ENCODE measurements at places on chromosomes 5 and 9.

- no peak for DNase-seq
Observed at GRCh38 chr9:127693143-127693542, 13.6 kb upstream of the CFAP157 start.

- peak; percentile 19 for DNase-seq
Observed at GRCh38 chr9:86354011-86354817, at the start of gene TUT7. Gene TUT7, minus strand, starts transcription at chr9:86354410. Its CDS starts 1,211 bp downstream, at chr9:86353199.

GRCh38 chr5:147552897-147553296 lies 43.0 kb upstream of the DPYSL3 start:
- DNase-seq: no peak

GRCh38 chr5:124745007-124745927 lies 1.2 kb downstream of the ZNF608 start:
- DNase-seq: no peak

GRCh38 chr5:172658961-172659501 lies 18.0 kb downstream of the NEURL1B start:
- no peak for DNase-seq

GRCh38 chr5:102747386-102748166 lies 7.5 kb upstream of the PAM start:
- no peak for DNase-seq

- no peak for DNase-seq
Observed at GRCh38 chr9:93286252-93287188, 102.6 kb downstream of the WNK2 start.

DNA sequence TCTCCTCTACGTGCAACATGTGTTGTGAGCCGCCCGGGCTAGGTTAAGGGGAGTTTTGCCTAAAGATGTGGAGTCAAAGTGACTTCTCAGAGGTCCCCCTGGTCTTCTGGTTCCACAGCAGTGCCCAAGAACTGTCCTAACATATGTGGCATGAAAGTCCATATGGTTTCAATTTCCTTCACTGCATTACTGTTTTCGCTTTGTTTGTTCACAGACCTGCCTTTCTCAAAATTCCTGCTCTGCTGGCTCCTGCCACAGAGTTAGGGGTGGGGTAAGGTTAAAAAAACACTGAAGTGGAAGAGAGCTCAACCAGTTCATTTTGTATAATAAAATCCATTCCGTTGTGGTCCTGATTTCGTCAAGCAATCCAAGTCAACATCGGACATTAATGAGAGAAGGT lies 289.4 kb downstream of the DMAC1 start:
- DNase-seq: no peak

GRCh38 chr5:104659497-104659896 lies 1096.9 kb upstream of the NUDT12 start:
- DNase-seq: no peak

DNA sequence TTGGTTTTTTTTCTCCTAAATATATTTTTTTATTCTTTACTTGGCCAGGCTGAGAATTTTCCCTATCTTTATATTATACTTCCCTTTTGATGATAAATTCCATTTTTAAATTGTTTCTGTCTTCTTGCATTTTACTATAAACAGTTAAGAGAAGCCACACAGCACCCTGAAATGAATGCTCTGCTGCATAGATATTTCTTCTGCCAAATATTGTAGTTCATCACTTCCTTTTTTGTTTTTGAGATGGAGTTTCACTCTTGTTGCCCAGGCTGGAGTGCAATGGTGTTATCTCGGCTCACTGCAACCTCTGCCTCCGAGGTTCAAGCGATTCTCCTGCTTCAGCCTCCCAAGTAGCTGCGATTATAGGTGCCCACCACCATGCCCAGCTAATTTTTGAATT lies 8.5 kb upstream of the INIP start:
- DNase-seq: no peak

- DNase-seq: no peak
Observed at GRCh38 chr9:126933334-126933980, 18.9 kb downstream of the RALGPS1 start.

DNA sequence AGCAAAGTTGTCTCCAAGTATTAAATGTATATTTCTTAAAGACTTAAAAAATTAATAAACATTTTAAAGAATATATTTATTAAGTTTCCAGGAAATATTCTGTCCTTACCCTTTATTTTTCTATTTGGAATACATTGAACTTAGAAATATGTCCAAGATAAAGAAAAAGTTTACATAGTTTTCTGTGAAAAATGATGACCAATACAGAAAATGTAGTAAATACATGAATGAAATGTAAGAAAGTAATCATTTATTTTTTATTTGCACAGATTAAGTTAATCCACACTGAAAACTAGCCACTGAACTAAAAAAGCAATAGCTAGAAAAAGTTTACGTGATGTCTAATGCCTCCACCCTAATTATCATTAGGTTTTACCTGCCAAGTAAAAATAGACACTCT lies 273.2 kb downstream of the ARL15 start:
- no peak for DNase-seq

GRCh38 chr5:143781993-143782520 lies 29.9 kb upstream of the HMHB1 start:
- DNase-seq: no peak

DNA sequence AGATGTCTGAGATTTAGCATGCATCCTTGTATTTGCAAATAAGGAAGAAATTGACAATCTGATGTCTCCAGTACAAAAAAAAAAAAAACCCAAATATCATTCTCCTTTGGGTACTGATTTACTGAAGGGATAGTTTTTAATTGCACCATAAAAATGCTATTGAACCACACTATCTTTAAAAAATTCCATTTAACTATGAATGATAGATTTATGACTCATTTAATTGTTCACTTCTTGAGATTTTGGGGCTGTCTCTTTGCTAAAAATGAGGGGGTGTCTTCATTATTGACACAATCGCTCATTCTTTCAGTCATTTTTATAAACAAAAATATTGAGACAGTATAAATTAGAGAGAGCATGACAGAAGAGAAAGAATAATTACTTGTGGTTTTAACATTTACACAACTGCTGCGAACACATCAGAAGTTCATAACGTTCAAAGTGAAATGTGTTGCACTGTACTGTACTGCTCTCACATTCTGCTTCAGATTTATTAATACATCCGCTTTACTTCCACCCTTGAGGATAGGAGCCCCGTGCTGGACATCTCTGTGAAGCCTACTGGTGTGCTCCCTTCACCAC lies 142.3 kb downstream of the MEF2C start:
- DNase-seq: no peak

DNA sequence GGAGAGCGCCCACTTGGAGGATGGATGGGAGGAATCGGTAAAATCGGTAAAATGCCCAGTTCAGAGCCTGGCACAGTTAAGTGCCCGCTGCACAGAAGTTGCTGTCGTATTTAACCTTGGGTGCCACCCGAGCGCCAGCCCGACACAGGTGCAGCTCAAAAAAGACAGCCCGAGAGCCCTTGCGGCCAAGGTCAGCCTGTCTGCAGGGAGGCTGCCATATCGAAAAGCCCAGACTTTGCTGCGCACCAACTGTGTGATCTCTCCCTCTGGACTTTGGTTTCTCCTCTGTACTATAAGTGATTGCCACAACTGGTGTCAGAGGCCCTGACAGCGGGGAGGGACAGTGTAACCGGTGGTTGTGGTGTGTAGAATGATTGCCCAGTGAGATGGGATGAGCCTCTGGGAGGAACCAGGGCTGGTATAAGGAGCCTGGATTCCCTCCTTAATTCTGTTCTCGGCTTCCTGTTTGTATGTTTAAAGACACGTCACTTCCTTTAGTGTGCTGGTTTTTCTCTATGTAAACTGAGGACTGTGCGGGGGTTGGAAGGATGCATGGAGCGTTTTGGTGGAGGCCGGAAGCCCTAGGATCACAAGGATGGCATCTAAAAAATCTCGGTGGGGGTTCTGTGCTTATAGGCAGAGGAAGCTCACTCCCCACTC lies 792 bp downstream of the NTMT1 start:
- no peak for DNase-seq

GRCh38 chr9:134602547-134603362 lies 38.8 kb upstream of the COL5A1 start:
- DNase-seq: no peak

- DNase-seq: no peak
Observed at GRCh38 chr5:180795771-180796313, 6.8 kb downstream of the MGAT1 start.

DNA sequence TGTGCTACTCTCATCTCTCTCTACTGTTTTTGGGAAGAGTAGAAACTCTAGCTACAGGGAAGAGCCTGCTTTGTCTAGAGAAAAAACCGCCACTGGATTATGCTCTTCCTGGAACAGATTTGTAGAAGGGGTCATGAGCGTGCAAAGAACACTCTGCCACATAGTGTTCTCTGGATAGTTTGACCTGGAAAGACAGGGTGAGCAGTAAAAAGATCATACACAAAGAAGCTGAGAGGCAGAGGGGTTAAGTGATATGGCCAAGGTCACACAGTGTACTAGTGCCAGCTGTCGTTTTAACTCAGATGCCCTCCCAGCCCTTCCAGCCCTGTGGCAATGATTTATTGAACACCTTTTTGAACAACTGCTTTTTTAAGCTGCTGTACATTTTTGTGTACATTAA lies 182.2 kb downstream of the NNT start:
- no peak for DNase-seq

DNA sequence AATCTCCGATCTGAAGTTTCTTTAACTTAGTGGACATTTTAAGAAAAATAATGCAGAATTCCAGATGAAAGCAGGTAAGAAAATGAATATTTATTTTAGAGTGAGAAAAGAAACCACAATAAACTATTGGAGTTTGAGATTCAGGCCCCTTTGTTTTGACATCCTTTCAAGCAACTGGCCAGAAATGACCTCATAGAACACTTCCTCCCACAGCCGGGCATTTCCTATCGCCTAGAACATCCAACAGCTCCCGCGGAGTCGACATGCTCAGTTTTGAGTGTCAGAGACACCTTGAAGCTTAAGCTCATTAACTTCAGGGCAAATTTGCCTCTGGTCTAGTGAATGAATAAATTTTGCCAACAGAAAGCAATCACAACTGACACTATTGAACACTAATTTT lies 369.2 kb downstream of the TLE4 start:
- DNase-seq: no peak

- peak; percentile 92 for DNase-seq
Observed at GRCh38 chr5:141603923-141604717, 14.7 kb downstream of the DIAPH1 start.

DNA sequence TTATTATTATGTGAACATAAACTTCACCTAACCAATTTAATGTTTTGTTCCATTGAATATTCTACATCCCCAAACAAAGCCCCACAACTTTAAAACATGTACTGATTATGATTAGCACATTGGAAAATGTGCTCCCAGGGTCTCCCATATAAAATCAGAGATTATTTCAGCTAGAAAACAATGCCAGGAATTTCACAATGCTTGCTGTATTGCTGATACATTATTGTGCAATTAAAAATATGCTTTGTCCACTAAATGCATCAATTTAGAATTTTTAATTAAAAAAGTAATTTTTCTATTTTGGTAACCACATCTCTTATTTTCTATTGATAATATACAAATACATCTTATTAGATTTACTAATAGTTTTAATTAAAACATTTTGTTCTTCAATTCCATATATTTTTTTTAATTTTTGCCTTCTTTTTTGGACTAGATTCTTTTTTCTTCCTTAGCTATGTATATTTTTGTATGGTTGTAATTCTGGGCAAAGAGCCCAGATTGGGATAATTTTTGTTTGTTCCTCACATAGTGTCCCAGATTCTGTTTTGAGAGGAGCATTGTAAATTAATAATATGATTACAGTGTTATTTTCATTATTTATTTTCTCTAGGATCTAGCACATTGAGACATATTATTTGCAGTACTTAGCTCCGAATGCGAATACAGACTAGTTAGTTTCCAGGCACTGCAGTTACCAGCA lies 241.5 kb upstream of the CDH18 start:
- no peak for DNase-seq

- no peak for DNase-seq
Observed at GRCh38 chr5:7405277-7405676, 9.3 kb downstream of the ADCY2 start.

GRCh38 chr5:169335806-169336205 lies 34.9 kb upstream of the SLIT3 start:
- DNase-seq: no peak

DNA sequence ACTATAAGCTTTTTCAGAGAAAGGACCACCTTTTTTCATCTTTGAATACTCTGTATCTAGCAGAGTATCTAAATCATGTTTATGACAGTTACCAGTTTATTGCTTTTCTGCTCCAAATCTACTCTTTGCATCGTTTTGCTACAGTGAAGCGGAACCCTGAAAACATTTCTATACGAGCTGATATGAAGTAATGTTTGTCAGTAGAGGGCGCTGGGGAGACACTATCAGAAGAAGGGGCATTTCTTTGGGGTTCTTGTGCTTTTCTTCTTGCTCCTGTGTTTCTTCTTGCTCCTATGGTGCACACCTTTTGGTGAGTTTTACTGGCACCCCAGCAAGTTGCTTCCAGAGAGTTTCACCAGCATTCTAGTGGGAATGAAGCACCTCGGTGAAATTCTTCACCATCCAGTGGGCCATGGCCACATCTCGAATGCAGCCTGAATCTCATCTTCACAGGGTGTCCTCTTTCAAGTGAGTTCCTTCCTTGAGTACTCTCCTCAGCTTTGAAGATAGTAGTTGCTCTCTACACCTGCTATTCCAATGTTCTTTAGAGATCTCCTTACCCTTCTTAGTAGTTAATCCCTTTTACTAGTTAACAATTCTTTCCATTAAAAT lies 98.4 kb downstream of the FGF1 start:
- DNase-seq: no peak

DNA sequence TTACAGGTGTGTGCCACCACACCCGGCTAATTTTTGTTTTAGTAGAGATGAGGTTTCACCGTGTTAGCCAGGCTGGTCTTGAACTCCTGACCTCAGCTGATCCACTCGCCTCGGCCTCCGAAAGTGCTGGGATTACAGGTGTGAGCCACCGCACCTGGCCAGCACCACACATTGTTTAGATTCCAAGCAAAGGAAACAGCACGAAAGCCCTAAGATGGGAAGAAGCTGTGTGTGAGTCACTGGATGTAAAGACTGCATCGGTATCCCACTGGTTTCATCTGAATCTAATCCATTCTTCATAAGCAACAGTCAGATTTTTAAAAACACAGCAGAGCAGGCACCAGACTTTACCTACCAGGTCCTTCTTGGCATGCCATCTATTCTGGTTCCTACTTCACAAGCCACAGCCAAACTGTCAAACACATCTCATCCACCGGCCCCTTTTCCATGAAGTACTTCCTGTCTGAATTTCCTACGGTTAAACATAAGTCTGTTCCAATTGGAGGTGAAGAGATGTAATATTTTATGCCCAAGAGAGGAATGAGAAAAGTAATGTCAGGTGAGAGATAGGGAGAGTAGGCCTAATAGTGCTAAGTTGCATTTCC lies 17.4 kb downstream of the UBTD2 start:
- DNase-seq: no peak

DNA sequence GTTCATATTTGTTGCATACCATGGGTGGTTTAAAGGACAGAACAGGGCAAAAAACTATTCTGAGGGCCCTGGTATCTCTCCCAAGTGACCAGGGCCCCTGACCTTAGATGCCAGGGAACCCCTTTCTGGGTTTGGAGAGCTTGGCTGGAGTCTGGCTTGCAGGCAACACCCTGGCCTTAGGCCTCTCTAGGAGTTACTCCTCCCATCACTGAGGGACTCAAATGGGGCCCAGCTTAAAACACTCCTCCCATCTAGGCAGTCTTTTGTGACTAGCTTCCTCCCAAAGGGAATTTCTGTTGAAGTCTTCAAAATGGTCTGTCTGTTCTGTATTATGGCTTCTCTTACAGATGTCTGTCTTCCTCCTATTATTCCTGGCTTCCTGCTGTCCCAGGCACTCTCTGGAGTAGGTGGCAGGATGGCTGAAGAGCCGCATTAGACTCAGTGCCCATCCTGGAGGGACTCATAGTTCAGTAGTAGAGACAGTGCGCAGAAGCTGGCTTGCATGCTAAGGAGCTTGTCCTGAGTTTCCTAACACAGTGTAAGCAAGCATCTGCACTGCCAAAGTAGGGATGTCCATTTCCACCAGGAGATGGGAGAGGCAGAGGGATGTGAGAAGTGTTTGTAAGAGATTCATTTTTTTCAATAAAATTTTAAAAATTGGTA lies 10.0 kb downstream of the COL15A1 start:
- DNase-seq: no peak

Measured in SIG-M5 (cell line).